ENCODE measurements at places on chromosomes 6 and 20.

- H3K36me3 ChIP-seq = no peaks in the 10 kb centered on the region
- no peak overlapping the region for H3K4me3 ChIP-seq
- H3K27ac ChIP-seq = no peak overlapping the region
These were observed 322.8 kb downstream of the CD109 start for GRCh38 chr6:74018825-74019224.

DNA sequence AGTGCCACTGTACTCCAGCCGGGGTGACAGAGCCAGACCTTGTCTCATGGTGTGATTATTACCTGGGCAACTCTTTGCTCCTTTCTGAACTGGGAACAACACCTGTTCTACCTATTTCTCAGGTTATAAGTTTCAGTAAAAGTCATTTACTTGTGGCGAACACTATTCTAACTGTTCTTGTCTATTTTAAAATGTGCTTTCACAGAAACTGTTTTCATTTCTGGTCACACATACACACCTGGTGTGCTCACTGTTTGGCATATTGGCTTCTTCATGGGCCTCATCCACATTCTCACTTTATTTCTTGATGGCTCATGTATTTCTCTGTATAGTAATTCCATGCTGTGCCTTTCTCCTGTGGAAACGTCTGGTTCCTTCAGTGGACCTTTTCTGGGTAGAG lies 30.5 kb upstream of the XRN2 start:
- H3K4me3 ChIP-seq = no peak overlapping the region
- no peaks in the 10 kb centered on the region for H3K36me3 ChIP-seq
- no peak overlapping the region for H3K27ac ChIP-seq

- no peaks in the 10 kb centered on the region for H3K36me3 ChIP-seq
- H3K27ac ChIP-seq = no peak overlapping the region
- H3K27me3 ChIP-seq = no peaks in the 10 kb centered on the region
- H3K4me3 ChIP-seq = no peak overlapping the region
- H3K4me1 ChIP-seq = no peaks in the 10 kb centered on the region
These were observed 436.7 kb downstream of the RNF144B start for GRCh38 chr6:18823782-18824386.

DNA sequence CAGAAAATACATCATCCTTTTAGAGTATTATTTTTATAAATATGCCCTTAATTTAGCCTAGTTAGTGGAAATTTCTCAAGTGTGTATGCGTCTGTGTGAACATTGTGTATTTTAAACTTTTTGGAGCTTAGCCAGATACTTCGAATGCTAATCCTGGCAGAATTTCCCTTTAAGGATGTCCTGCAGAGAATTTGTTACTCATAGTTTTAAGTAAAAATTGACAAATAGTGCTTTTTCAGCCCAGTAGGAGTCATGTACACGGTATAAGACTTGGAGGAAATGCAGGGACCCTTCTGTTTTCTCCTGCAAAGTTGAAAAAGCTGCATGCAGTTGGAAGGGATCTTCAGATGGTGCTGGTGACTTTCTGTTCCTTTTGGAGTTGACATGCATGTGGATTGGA lies at the start of gene FHL5:
FHL5 (plus strand) TSS at position 243 of the 400 bp plus-strand sequence. CDS start 40,486 bp downstream, outside the sequence.
- H3K27me3 ChIP-seq = no peaks in the 10 kb centered on the region
- H3K36me3 ChIP-seq = no peaks in the 10 kb centered on the region
- H3K27ac ChIP-seq = peak within 1 kb of the TSS; percentile 51
- no peak within 1 kb of the TSS for H3K4me3 ChIP-seq
- no peaks in the 10 kb centered on the region for H3K4me1 ChIP-seq

DNA sequence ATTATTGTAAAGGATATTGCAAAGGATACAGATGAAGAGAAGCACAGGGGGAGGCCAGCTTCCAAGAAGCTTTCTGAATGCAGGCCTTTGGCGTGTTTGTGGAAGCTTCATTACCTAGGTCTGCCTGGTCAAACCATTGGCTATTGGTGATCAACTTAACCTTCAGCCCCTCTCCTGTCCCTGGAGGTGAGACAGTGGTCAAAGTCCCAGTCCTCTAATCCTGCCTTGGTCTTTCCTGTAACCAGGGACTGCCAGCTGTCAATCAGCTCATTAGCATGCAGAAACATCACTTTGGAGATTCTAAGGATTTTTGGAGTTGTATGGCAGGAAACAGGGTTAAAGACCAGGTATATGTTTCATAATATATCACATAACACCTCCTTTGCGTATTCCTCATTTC lies 13.0 kb downstream of the RIN2 start:
- no peak overlapping the region for H3K27ac ChIP-seq
- H3K4me1 ChIP-seq = peaks cover 33% of the 10 kb centered on the region
- H3K36me3 ChIP-seq = no peaks in the 10 kb centered on the region

GRCh38 chr6:132693478-132693877 lies 20.4 kb downstream of the VNN1 start:
- H3K4me3 ChIP-seq = no peak overlapping the region
- no peaks in the 10 kb centered on the region for H3K4me1 ChIP-seq
- H3K36me3 ChIP-seq = no peaks in the 10 kb centered on the region
- no peak overlapping the region for H3K27ac ChIP-seq
- no peak for DNase-seq

- peaks cover 39% of the 10 kb centered on the region for H3K4me1 ChIP-seq
- no peaks in the 10 kb centered on the region for H3K36me3 ChIP-seq
- H3K27ac ChIP-seq = peak overlapping the region; percentile 94
- peak overlapping the region; percentile 98 for H3K4me3 ChIP-seq
These were observed 1.0 kb upstream of the SPATA2 start for GRCh38 chr20:49916146-49917002.

GRCh38 chr20:10171864-10172751 lies 46.5 kb upstream of the SNAP25 start:
- peaks cover 3% of the 10 kb centered on the region for H3K27me3 ChIP-seq
- H3K4me1 ChIP-seq = no peaks in the 10 kb centered on the region
- no peak for DNase-seq
- H3K4me3 ChIP-seq = peak overlapping the region; percentile 25
- H3K36me3 ChIP-seq = no peaks in the 10 kb centered on the region

- H3K27ac ChIP-seq = no peak overlapping the region
- DNase-seq = no peak
- no peaks in the 10 kb centered on the region for H3K36me3 ChIP-seq
- H3K4me1 ChIP-seq = peaks cover 29% of the 10 kb centered on the region
- H3K27me3 ChIP-seq = no peaks in the 10 kb centered on the region
These were observed 55.4 kb downstream of the IPCEF1 start for GRCh38 chr6:154301086-154301625.

- peak overlapping the region; percentile 99 for H3K27ac ChIP-seq
- peaks cover 53% of the 10 kb centered on the region for H3K4me1 ChIP-seq
- H3K27me3 ChIP-seq = no peaks in the 10 kb centered on the region
- H3K36me3 ChIP-seq = no peaks in the 10 kb centered on the region
- peak overlapping the region; percentile 93 for H3K4me3 ChIP-seq
These were observed 641 bp downstream of the ARFGEF2 start for GRCh38 chr20:48921883-48922820.

GRCh38 chr20:50471231-50471630 lies 39.0 kb upstream of the PTPN1 start:
- H3K36me3 ChIP-seq = no peaks in the 10 kb centered on the region
- H3K4me3 ChIP-seq = no peak overlapping the region
- peaks cover 7% of the 10 kb centered on the region for H3K4me1 ChIP-seq
- no peaks in the 10 kb centered on the region for H3K27me3 ChIP-seq
- H3K27ac ChIP-seq = no peak overlapping the region
- DNase-seq = no peak

DNA sequence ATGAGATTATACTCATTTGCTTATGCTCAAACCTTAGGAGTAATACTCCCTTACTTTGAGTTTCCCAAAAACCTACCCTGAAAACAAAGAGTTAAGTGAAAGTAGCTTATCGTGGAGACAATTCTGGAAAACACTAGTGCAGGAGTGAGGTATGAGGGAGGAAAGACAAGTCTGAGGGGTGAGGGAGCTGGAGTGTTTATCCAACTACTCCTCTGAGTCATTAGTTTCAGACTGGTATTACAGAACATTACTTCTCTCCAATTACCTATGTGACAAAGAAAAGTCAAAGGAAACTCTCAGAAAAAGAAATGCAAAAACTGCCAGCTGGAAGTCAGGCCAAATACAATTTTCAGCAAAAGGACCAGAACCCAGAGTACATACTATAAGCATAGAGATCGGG lies 171.1 kb upstream of the SPTLC3 start:
- no peak overlapping the region for H3K4me3 ChIP-seq
- H3K27ac ChIP-seq = no peak overlapping the region
- no peaks in the 10 kb centered on the region for H3K36me3 ChIP-seq
- DNase-seq = no peak
- no peaks in the 10 kb centered on the region for H3K4me1 ChIP-seq

GRCh38 chr20:6122873-6123648 lies at the start of gene FERMT1:
Gene FERMT1, minus strand, starts transcription at chr20:6123030. Its CDS starts 3,476 bp downstream, at chr20:6119554.
- peaks cover 18% of the 10 kb centered on the region for H3K4me1 ChIP-seq
- peaks cover 3% of the 10 kb centered on the region for H3K27me3 ChIP-seq
- DNase-seq = peak; percentile 32
- H3K4me3 ChIP-seq = peak within 1 kb of the TSS; percentile 58
- no peak within 1 kb of the TSS for H3K27ac ChIP-seq
- no peaks in the 10 kb centered on the region for H3K36me3 ChIP-seq

DNA sequence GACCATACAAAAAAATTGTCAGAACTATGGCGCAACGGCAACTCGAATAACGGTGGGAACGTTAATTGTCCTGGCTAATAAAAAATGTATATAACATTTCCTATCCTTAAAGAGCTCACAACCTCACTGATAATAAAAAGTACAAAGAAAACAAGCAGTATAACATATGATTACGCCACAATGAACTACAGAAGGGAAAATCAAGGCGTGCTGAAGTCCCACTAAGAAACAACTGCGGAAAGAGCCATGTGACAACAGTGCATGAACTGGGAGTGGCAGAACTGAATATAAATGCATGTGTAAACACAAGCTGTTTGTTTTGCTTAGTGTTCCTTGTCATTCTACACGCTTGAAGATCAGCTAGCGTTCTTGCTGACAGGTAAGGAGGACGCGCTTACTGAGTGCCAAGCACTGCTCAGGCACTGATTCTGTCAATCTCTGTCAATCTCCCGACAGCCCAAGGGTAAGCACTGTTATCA lies 466 bp upstream of the PSMB1 start:
- peak overlapping the region; percentile 95 for H3K27ac ChIP-seq
- peaks cover 6% of the 10 kb centered on the region for H3K36me3 ChIP-seq
- peaks cover 14% of the 10 kb centered on the region for H3K4me1 ChIP-seq

GRCh38 chr6:84282550-84282949 lies 55.1 kb upstream of the CEP162 start:
- H3K27ac ChIP-seq = no peak overlapping the region
- H3K36me3 ChIP-seq = no peaks in the 10 kb centered on the region

GRCh38 chr20:10468340-10468845 lies 33.3 kb downstream of the SLX4IP start:
- H3K27ac ChIP-seq = no peak overlapping the region
- H3K4me1 ChIP-seq = peaks cover 50% of the 10 kb centered on the region
- H3K4me3 ChIP-seq = no peak overlapping the region
- H3K27me3 ChIP-seq = no peaks in the 10 kb centered on the region

- H3K27ac ChIP-seq = no peak overlapping the region
- no peaks in the 10 kb centered on the region for H3K36me3 ChIP-seq
- no peaks in the 10 kb centered on the region for H3K27me3 ChIP-seq
- H3K4me3 ChIP-seq = no peak overlapping the region
These were observed 47.5 kb upstream of the TMX4 start for GRCh38 chr20:8067082-8067481.

- H3K27ac ChIP-seq = peak overlapping the region; percentile 95
- no peak overlapping the region for H3K4me3 ChIP-seq
- no peaks in the 10 kb centered on the region for H3K27me3 ChIP-seq
- no peaks in the 10 kb centered on the region for H3K36me3 ChIP-seq
- DNase-seq = no peak
These were observed 29.9 kb downstream of the COX4I2 start for GRCh38 chr20:31667315-31668285.

DNA sequence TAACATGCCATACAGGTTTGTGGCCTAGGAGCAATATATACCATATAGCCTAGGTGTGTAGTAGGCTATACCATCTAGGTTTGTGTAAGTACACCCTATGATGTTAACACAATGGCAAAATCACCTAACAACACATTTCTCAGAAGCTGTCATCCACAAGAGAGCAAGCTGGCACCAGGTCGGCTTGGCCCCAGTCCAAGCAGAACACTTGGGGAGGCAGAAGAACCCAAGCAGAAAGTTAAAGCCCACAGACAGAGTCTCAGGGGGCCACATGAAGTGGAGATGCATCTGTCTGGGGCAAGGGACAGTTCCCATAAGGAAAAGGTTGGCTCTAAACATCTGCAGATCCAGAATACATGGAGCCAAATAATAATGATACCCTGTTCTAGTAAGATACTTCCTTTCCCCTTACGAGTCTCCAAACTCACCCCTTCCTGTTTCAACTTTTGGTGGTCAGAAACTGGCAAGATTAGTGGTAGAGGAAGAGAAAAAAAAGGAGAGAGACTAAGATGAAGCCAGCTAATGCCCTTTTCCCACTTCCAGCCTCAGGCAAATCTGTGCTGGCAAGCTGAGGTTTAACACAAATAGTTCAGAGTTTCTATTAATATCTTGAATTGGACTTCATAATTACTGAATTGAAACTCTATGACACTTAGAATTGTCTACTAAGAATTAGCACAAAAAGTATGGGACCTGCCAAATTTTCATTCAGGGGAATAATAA lies 29.5 kb downstream of the TCF21 start:
- H3K36me3 ChIP-seq = no peaks in the 10 kb centered on the region
- no peak for DNase-seq
- H3K4me1 ChIP-seq = no peaks in the 10 kb centered on the region
- H3K4me3 ChIP-seq = no peak overlapping the region
- H3K27me3 ChIP-seq = no peaks in the 10 kb centered on the region
- no peak overlapping the region for H3K27ac ChIP-seq

GRCh38 chr6:2047855-2048254 lies 197.6 kb downstream of the GMDS start:
- no peak for DNase-seq
- no peaks in the 10 kb centered on the region for H3K36me3 ChIP-seq
- no peak overlapping the region for H3K27ac ChIP-seq
- no peaks in the 10 kb centered on the region for H3K27me3 ChIP-seq
- no peak overlapping the region for H3K4me3 ChIP-seq
- no peaks in the 10 kb centered on the region for H3K4me1 ChIP-seq

GRCh38 chr20:36008461-36009035 lies 40.2 kb downstream of the CNBD2 start:
- no peaks in the 10 kb centered on the region for H3K4me1 ChIP-seq
- no peaks in the 10 kb centered on the region for H3K36me3 ChIP-seq
- no peak overlapping the region for H3K27ac ChIP-seq

DNA sequence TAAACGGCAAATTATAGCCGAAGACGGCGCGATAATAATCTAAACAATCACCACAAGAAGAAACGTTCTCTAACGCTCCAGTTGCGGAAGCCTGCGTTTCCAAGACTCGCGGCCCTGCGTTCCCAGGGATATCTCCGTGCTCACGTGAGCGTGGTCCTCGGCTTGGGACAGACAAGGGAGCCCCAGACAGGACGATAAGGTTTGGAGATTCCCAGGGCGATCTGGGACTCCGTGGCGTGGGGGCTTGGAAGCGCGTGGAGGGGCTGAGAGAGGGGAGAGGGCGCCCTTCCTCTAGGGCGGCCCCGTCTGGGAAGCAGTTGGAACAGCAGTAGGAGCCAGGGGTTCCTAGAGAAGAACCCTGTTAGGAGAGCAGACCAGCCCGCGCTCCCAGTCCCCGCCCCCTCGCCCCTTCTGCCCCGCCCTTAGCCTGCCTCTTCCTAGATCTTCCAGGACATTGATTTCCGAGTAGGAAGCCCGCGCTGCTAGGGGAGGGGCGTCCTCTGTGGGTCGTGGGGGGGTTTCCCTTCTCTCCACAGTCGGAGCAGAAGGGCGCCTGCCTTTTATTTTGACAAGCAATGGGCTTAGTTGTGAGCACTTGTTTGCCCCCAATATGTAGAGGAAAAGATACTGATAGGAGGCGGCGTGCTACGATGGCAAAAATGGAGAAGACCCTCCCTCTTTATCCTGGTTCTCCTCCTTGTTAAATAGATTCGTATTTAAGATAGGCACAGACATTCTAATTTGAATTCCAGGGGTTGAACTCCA lies 10.6 kb downstream of the NRN1 start:
- peak overlapping the region; percentile 62 for H3K4me3 ChIP-seq
- peaks cover 71% of the 10 kb centered on the region for H3K27me3 ChIP-seq
- no peaks in the 10 kb centered on the region for H3K36me3 ChIP-seq
- DNase-seq = peak; percentile 81
- peak overlapping the region; percentile 67 for H3K27ac ChIP-seq
- peaks cover 23% of the 10 kb centered on the region for H3K4me1 ChIP-seq

- no peak for DNase-seq
These were observed 4.0 kb downstream of the PEX6 start for GRCh38 chr6:42974919-42975505.

Data from heart left ventricle (tissue), 16 donors.